CD4-positive, alpha-beta T cell treated with Interleukin-21 for 1 hour (primary cell): ENCODE measurements at places on chromosomes 1 and 21.

- peak; percentile 59 for DNase-seq
Measured at GRCh38 chr1:115112496-115113375, 23.4 kb upstream of the TSPAN2 start.

- no peak for DNase-seq
Measured at GRCh38 chr1:156470473-156470872, 30.1 kb downstream of the MEF2D start.

GRCh38 chr1:100443811-100444571, 91.7 kb downstream of the CDC14A start:
- DNase-seq = peak; percentile 74

- no peak for DNase-seq
Measured at GRCh38 chr1:89060091-89060490, 4.9 kb downstream of the GBP1 start.

DNA sequence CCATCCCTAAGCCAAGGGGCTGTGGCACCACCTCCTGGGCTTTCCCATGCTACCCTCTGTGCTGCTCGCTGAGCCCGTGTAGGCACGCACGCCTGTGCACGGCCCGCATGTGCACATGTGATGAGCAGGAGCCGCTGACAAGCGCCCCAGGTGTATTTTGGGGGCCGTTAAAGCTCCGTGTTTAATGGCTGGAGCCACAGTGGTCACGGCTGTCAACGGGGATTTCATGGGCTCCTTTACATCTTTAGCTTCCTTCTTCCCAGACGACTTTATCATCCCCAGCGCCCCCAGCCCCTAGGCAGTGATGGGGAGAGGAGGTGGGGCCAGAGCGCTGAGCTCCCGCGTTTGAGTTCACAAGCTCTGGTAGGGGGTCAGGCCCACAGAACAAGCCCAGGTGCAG, 11.7 kb upstream of the EPHA8 start:
- DNase-seq = no peak

DNA sequence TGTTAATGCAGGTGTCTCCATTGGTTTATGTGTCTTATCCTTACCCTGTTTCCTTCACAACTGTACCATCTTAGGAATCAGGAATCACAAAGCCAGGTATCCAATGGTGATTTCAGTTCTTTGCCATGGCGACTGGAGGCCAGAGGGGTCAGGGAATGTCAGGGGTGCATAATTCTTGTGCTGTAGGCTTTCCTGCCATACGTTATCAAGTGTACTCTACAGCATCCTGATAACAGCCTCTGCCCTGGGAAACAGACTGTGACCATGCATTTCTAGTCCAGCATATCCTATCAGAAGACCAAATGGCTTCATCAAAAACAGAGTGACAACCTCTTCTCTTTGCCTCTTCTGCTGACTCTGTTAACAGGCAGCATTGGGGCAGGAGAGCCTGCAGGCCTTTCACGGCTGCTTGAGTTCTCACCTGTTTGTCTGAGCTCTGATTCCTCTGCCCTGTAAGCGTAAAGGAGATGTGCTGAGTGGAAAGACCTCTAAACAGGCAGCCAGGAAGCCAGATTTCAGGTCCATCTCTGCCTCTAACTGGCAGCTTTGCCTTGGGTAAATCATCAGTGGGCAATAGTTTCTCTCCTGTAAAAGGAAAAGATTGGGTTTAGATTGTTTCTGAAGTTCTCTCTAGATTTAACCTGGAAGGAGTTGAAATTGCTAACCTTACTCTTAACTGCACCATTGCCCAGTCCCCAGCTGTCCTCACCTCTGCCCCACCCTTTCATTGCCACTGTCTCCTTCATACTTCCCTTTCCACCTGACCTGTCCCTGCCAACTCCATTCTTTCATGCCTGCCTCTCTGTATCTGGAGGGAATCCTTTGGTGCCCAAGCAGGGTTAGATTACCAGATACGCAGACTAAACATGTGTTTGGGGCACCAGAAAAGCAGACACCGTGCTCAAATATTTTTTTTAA, 80.2 kb downstream of the LRRC8D start:
- no peak for DNase-seq

GRCh38 chr1:211731456-211732292, 56.3 kb upstream of the NEK2 start:
- DNase-seq = no peak

GRCh38 chr1:224505454-224506093, 71.0 kb upstream of the WDR26 start:
- no peak for DNase-seq

DNA sequence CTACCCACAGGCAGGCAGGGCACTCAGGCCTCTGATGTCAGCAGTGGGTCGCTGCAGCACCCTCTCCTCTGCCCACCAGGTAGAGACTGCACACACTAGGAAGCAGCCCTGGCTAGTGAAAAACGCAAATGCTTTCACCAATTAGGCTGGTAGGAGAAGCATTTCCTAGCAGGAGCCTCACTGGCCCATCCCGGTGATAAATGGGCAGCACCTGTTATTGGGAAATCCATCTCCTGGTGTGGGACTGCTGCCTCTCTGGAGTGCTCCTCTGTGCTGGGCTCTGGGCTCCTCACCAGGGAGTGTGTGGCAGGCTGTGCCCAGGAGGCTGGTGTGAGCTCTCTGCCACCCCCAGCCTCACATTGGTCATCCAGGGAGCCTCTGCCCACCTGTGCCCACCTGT, 28.6 kb downstream of the LRP8 start:
- no peak for DNase-seq

DNA sequence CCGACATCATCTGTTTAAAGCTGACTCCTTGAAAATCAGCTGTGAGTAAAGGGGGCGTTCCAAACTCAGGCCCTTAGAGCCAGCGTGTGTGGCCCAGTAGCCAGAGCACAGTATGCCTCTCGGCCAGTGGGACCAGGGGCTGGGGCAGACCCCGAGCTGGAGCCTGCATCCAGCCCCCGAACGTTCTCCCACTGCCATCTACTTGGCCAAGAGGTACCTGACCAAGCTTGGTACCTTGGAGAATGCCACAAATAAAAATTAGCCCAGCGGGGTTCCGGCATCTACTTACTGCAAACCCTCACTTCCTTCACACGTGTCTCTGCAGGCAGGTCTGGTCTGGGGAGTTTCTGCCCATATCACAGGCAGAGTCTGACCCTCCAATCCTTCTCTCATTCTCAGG, 56.7 kb upstream of the COL6A2 start:
- DNase-seq = no peak

DNA sequence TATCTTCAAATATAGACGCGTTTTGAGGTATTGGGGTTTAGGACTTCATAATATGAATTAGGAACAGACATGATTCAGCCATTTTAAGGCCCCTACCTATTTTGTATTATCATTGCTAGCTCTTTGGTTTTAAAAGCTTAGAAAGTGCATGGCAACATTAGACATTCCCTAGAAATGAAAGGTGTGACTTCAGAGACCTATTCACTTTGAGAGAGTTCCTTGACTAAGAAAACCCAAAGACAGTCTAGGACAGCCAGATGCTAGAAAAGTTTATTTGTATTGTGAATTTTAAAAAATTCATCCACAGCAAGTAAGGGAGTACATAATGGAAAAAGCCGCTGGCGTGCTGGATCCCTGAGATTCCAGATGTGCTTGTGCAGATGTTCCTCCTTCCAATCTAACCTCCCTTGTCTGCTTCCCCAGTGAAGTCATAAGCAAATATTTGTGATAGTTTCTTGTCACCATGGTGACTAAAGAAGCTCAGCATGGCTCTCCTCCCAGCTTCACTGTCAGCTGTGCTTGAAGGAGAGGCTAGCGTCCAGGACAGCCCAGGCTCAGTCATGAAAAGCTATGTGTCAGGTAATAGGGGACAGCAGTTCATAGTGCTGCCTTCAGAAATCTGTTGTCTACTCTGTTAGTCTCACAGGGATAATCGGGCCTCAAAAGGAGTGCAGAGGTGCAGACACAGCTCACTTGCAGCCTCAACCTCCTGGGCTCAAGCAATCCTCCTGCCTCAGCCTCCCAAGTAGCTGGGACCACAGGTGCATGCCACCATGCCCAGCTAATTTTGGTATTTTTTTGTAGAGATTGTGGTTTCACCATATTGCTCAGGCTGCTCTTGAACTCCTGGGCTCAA, 34.8 kb downstream of the KPNA6 start:
- no peak for DNase-seq

- no peak for DNase-seq
Measured at GRCh38 chr1:3668585-3669300, 16.4 kb downstream of the TP73 start.

GRCh38 chr1:246933893-246934292, 2.1 kb upstream of the AHCTF1 start:
- no peak for DNase-seq

GRCh38 chr1:42975561-42976225, 17.0 kb upstream of the SLC2A1 start:
- no peak for DNase-seq

DNA sequence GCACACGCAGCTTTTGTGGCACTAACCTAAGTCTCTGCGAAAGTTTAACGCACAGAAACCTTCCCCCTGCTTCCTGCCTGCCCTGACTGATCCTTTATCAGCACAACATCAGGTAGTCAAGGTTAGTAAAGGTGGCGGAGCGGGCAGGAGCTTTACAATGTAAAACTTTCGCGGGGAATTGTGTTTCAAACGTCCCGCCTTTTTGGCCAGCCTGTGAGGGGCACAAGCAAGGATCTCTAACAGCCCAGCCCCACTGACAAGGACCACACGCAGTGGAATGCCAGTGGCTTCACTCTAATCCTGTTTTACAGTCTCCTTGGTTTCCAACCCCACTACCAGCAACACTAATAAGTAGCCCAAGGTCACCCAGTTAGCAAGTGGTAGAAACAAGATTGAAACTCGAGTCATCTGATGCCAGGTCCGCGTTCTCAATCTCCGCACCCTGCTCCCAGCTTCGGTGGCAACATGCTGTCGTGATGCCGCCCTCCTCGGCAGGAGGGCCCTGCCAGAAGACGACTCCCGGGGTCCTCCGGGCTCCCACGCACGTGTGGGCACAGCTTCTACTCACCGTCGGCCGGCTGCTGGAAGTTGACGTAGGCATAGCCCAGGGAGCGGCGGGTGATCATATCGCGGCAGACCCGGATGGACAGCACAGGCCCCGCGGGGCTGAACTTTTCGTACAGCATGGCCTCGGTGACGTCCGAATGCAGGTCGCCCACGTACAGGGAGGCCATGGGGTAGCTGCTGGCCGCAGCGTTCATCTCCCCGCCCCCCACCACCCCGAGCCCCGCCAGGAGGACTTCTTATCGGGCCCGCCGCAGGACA, 1.2 kb downstream of the PABPC4 start:
- DNase-seq = peak; percentile 56

- DNase-seq = no peak
Measured at GRCh38 chr1:75171876-75172275, 37.7 kb downstream of the LHX8 start.

DNA sequence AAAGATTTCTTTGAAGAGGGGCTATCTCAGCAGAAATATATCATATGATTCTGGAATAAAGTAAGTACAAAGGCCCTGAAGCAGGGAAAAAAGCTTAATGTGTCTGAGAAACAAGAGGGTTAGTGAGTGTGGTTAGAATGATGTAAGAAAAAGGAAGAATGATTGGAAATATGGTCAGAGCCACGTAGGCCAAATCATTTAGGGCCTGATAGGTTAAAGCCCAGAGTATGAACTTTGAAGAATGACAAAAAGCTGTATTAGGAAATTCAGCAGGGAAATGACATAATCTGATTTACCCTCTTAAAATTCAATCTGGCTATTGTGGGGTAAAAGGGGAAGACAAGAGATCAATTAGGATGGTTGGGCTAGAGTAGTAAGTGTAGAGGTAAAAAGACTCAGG, 69.0 kb upstream of the MUTYH start:
- DNase-seq = no peak

- no peak for DNase-seq
Measured at GRCh38 chr1:25110485-25110884, 121.8 kb downstream of the SYF2 start.

GRCh38 chr1:54577612-54578011, 29.6 kb downstream of the ACOT11 start:
- DNase-seq = no peak

- no peak for DNase-seq
Measured at GRCh38 chr21:39141502-39141901, 41.7 kb downstream of the PSMG1 start.

DNA sequence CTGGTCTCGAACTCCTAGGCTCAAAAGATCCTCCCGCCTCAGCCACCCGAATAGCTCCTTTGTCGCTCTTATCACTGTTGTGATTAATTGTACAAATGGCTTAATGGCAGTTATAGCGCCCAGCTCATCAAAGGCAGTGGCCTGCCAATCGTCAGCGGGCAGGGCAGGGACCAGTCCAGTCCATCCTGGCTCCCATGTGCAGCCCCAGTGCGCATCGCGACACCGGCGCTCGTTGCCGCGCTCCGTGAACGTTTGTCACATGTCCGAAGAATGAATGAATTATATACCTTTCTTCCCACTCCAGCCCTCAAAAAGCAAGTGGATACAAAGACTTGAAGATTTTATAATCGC, 18.4 kb downstream of the MTX1 start:
- DNase-seq = no peak

- DNase-seq = no peak
Measured at GRCh38 chr1:218948446-218948845, 225.2 kb upstream of the LYPLAL1 start.

- peak; percentile 74 for DNase-seq
Measured at GRCh38 chr1:111030590-111030989, 66.9 kb upstream of the LRIF1 start.

- no peak for DNase-seq
Measured at GRCh38 chr1:67855961-67856360, 22.7 kb upstream of the GNG12 start.

DNA sequence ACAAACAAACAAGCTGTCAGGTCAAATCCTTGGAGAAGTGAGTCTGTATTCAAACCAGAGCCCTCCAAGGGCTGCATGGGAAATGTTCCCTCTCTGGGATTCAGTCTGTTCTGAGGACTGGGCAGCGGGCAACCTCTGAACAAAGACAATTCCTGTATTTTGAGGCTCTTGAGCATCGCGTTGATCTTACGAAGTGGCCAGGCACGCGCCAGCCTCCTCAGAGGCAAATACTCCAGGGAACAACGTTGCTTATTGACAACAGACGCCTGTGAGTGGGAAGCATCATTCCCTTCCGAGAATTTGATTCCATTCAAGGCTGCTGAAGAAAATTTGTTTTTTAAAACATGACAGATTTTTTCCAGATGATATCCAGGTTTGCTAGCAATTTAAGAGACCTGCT, 20.0 kb upstream of the TACSTD2 start:
- no peak for DNase-seq

- DNase-seq = no peak
Measured at GRCh38 chr1:53086491-53087070, 24.6 kb downstream of the PODN start.

GRCh38 chr1:30359539-30360220, 363.7 kb downstream of the MATN1 start:
- DNase-seq = no peak

GRCh38 chr1:21823980-21824702, 12.1 kb downstream of the LDLRAD2 start:
- no peak for DNase-seq
